Breast epithelium (tissue), 4 donors: ENCODE measurements at places on chromosomes 6 and 20. TPM values are rescaled to one million over a fixed set of nuclear protein-coding genes. Genes with fewer than 3 reads are reported as not detected.

Gene PET117
- total RNA-seq: 12.3 TPM

Gene SLC24A3
- total RNA-seq: 5.9 TPM

Gene PRDM13
- not detected for total RNA-seq

Gene PNRC1
- total RNA-seq: 290 TPM

Gene OOEP
- total RNA-seq: not detected

Gene SLC35A1
- 22.9 TPM for total RNA-seq

Gene RCAN2
- 14.9 TPM for total RNA-seq

Gene EFCAB8
- not detected for total RNA-seq

Gene TMEM170B
- 15.2 TPM for total RNA-seq

Gene VSX1
- total RNA-seq: 0.44 TPM

Gene PRND
- total RNA-seq: not detected

Gene SCUBE3
- total RNA-seq: under 0.01 TPM

Gene ANKEF1
- total RNA-seq: 3.6 TPM

Gene EPHA7
- total RNA-seq: 0.80 TPM

Gene GABRR2
- 3.3 TPM for total RNA-seq

Gene SNAP91
- total RNA-seq: not detected

Gene UBR2
- total RNA-seq: 33.8 TPM

Gene ZBP1
- total RNA-seq: not detected

Gene GSTA2
- total RNA-seq: not detected

Gene ACTL10
- total RNA-seq: 3.4 TPM

Gene PTCRA
- not detected for total RNA-seq

Gene APOM
- total RNA-seq: 4.8 TPM

Gene CST5
- not detected for total RNA-seq

Gene UNC5CL
- total RNA-seq: 2.0 TPM

Gene GPX5
- total RNA-seq: not detected

Gene PROCR
- total RNA-seq: 87.9 TPM

Gene CST2
- total RNA-seq: not detected

Gene PRL
- not detected for total RNA-seq

Gene PI16
- total RNA-seq: 14.9 TPM

Gene DUSP15
- total RNA-seq: 3.6 TPM

Gene PPP1R14C
- 3.3 TPM for total RNA-seq

Gene UBE2C
- 0.98 TPM for total RNA-seq

Gene APCDD1L
- not detected for total RNA-seq

Gene ADTRP
- total RNA-seq: 2.9 TPM

Gene EEF1E1
- 39.1 TPM for total RNA-seq

Gene RBBP8NL
- total RNA-seq: 4.0 TPM

Gene LIN28B
- total RNA-seq: not detected

Gene HLA-DRB1
- 28.2 TPM for total RNA-seq

Gene MOG
- total RNA-seq: not detected

Gene GPR63
- total RNA-seq: 0.98 TPM

Gene PAK5
- total RNA-seq: not detected

Gene GINS1
- 0.33 TPM for total RNA-seq

Gene SCRT2
- not detected for total RNA-seq

Gene CCM2L
- total RNA-seq: 4.6 TPM

Gene SLC13A3
- total RNA-seq: 2.9 TPM

Gene BMP5
- 0.96 TPM for total RNA-seq

Gene FHL5
- total RNA-seq: 25.0 TPM

Gene SYCP2L
- total RNA-seq: 2.0 TPM

Gene NKAIN2
- total RNA-seq: 0.48 TPM

Gene HUS1B
- total RNA-seq: 3.9 TPM

Gene HLA-DRB5
- total RNA-seq: 0.32 TPM

Gene SMLR1
- not detected for total RNA-seq

Gene VWA7
- total RNA-seq: 1.6 TPM

Gene SFTA2
- not detected for total RNA-seq

Gene SPATS1
- total RNA-seq: not detected

Gene SMOC2
- total RNA-seq: 67.2 TPM

Gene NFKBIE
- total RNA-seq: 4.0 TPM

Gene TFAP2D
- not detected for total RNA-seq
